ENCODE measurements at places on chromosomes 1 and 21.

GRCh38 chr1:201094832-201095231 is 17.4 kb downstream of the CACNA1S start:
- no peak for DNase-seq

DNA sequence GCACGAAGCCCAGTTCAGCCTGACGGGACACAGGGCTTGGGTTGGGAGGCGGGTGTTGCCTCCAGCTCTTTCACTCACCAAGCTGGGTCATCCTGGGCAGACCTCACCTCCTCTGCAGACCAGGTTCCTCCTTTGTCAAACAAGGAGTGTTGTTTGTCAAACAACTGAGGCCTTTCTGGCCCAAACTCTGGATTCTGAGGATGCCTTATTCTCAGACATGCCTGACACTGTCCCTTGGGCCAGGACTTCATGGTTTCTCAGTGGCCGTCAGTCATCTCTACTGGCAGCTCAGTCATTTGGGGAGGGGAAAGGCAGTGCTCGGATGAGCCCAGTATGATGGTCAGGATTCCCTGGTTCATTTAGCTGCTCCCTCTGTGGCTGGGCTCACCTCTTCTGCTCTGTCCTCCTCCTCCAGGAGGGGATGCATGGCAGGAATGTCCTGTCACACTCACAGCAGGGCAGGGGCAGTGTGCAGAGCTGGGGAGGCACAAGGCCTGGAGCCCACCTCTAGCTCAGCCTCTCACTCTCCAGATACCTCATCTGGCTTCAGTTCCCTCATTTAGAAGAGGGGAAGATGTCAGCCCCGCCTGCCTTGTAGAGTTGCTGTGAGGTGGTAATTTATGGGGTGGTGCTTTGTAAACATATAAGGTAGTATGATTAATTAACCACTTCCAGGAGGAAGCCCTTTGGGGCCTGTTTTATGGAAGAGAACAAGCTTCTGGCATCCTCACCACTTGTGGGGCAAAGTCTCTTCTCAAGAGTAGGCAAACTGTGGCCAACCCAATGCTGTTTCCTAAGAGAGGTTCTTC is 20.6 kb downstream of the SLC2A1 start:
- DNase-seq = no peak

DNA sequence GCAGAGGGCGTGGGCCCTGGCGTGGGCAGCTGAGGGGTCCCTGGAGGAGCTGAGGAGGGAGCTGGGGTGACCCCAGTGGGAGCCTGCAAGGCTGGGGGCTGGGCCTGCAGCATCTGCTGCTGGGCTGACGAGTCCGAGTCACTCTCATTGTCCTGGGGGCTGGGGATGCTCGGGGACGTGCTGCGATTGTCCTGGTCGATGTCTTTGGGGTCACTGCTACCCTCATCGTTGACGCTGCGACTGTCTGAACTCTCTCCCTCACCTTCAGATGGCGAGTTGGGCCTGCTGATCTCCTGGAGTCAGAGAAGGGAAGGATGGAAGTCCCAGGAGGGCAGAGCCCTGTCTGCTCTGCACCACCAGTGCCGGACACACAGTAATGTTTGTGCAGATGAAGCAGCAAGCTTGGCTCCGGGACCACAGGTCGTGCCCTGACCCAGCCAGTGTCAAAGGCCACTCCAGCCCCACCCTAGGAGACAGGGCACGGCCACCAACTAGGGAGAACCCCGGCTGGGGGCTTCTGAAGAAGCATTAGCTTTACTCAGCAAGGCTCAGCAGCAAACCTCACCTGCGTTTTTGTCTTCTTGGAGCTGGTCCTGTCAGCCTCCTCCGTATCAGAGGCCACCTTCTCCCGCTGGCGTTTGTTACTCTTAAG is 43.4 kb downstream of the SLC45A1 start:
- DNase-seq = no peak

GRCh38 chr1:202680586-202681352 is 29.5 kb downstream of the SYT2 start:
- no peak for DNase-seq

DNA sequence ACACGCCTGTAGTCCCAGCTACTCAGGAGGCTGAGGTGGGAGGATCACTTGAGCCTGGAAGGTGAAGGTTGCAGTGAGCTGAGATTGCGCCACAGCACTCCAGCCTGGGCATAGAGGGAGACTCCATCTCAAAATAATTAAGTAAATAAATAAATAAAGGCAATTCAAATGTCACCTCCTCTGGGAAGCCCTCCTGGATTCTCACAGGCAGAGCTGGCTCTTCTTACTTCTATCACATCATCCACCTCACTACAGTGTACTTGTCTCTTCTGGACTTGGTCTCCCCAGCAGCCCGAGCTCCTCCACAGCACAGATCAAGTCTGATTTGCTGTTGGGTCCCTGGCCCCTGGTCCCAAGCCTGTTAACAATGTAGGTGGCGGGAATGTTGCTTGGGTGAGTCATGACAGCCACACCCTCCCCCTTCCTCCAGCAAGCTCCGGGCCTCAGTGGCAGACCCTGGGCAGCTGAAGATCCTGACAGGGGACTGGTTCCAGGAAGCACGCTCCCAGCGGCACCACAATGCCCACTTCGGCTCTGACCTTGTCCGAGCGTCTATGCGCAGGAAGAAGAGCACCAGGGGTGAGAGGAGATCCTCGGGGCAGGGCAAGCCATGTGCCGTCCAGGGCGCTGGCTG is 5.3 kb downstream of the SYTL1 start:
- no peak for DNase-seq

DNA sequence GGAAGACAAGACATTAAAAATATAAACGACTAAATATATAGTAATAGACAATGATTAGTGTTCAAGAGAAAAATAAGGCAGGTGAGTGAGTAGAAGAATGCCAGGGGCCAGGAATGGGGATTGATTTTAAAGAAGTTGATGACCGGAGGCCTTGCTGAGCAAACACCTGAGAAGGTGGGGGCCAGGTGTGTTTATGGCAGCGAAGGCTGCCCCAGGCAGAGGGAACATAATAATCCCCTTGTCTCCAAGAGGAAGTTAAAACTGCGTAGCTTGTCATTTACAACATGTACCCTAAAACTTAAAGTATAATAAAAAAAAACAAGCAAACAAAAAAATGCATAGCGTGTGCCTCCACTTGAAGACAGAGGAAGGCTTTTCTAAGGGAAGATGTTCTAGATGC is 220.3 kb downstream of the URB2 start:
- no peak for DNase-seq

DNA sequence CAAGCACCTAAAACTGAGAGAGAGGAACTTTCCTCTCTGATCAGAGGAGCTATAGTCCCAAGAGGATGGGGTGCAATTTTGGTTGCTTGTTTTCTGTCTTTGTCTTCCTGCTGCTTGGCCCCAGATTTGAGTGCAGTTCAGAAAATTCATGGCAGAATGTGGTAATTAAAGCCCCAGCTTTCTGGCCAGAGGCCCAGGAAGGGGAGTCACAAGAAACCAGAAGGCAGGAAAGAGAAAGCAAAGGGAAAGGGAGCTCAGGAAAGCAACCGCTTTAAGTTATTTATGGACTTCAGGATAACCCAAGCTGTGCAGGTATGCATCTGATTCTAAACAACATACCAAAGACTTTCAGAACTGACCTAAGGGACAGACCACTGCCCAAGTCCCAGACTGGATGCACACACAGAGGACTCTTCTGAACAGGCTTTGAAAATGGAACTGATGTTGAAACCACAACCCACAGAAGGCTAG is 88.8 kb downstream of the ST3GAL3 start:
- no peak for DNase-seq

DNA sequence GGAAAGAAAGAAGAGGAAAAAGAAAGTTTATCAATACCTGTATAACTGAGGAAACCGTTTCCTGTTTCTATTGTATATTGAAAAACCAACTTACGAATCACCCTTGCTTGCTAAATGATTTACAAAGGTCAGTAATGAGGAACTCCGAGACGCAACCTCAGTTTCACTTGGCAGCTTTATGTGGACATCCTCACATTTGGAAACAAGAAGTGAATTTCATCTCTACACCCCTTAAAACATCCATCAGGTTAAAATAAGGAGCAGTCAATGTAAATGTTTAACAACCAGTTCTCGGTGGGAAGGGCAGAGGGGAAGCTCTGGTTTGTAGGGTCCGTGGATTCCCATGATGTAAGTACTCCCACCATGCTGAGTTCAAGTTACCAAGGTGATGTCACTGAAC is 481.7 kb upstream of the RUNX1 start:
- no peak for DNase-seq

DNA sequence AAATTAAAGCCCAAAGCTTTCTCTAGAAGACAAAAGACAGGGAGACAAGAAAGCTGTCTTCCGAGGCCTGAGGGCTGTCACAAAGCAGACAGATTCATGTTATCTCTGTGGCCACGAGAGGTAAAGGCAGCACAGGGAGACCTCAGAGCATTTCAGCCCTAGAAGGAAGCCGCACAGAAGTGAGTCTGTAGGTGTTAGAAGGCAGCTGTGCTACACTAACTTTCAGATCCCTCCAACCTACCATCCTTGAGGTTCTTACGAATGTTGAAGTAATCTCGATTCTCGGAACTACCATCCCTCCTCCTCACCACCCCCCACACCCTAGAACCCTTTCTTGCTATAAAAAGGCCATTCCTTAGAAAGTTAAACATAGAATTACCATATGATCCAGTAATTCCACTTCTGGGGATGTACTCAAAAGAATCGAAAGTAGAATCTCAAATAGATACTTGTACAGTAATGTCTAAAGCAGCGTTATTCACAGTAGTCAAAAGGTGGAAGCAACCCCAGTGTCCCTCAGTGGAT is 21.5 kb upstream of the LYST start:
- DNase-seq = peak; percentile 77

- no peak for DNase-seq
These were observed 8.7 kb downstream of the PLXNA2 start for GRCh38 chr1:208235356-208235981.

DNA sequence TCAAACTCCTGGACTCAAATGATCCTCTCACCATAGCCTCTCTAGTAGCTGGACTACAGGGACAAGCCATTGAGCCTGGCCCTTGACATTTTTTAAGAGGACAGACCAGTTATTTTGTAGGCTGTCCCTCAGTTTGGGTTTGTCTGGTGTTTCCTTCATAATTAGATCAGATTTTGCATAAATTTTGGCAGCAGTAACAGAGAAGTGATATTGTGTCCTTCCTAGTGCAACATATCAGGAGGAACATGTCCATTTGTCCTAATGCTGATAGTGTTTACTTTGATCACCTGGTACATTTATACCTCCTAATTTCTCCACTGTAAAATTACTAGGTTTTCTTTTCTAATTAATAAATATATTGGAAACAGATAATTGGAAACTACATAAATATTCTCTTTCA is 5.9 kb upstream of the NID1 start:
- no peak for DNase-seq

DNA sequence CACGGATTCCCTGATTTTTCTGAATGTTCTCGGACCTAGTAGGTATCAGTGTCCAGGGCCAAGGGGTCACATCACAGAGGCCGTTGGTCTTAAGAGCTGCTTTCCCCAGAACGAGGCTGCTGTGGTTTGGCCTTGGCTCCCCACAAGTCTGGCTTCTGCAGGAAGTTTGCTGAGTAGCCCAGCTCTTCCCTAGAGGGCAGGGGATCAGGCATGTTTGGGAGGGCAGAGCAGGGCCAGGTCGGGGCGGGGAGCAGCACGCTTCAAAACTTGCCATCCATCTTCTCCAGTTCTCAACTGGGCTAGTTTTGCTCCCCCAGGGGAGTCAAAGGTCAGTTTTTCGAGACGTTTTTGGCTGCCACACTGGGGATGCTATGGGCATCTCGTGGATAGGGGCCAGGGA is 37.0 kb downstream of the MAN1C1 start:
- DNase-seq = no peak

GRCh38 chr1:161019751-161020495 is 1.0 kb downstream of the F11R start:
- no peak for DNase-seq

- no peak for DNase-seq
These were observed 27.6 kb downstream of the ABCA4 start for GRCh38 chr1:94093396-94093795.

- no peak for DNase-seq
These were observed 17.6 kb upstream of the AJAP1 start for GRCh38 chr1:4636644-4637380.

- DNase-seq = no peak
These were observed 70.2 kb downstream of the CCDC30 start for GRCh38 chr1:42533101-42533863.

GRCh38 chr1:21267191-21268077 is 22.8 kb downstream of the ECE1 start:
- no peak for DNase-seq

- no peak for DNase-seq
These were observed 206.1 kb downstream of the TM2D1 start for GRCh38 chr1:61518670-61519400.

DNA sequence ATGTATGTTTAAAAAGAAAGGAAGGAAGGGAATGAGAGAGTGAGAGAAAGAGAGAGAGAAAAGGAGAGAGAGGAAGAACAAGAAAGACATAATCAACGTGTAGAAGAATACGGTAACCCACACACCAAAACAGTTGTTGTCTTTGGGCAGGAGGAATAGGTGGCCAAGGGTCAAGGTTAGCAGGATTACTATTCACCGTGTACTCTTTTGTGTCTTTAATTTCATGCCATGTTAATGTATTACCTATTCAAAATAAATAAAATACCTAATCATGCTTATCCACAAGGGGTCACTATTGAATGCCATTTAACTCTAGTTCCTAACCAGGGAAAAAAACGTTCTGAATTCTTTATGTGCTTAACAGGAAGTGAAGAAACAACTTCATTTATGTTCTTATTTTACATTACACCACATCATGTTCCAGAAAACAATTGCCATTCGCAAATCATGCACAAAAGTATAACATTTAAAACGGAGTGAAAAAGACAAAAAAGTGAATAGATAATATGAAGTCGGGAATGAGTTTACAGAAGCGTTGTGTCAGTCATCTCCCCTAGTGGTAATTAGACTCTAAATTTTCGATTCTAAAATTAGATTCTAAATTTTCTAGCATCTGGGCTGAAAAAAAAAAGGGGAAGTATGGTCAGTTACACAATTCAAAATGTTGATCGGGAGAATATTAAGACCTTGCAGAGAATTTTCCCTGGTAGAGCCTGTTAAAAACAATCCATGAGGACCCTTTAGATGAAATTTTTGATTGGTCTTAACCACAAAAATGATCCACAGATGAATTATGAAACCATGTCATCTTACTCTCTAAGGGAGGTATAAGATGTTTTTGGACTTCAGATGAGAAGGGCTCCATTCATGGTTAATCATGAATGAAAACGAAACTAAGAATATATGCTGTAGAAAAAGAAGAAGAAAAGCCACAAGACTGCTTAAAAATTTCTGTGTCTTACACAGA is 700 bp upstream of the KMO start:
- DNase-seq = no peak

- peak; percentile 44 for DNase-seq
These were observed 623 bp downstream of the RPL22 start for GRCh38 chr1:6198646-6199297.
